ENCODE measurements at places on chromosomes 13 and 19. TPM values are rescaled to one million over a fixed set of nuclear protein-coding genes. Genes with fewer than 3 reads are reported as not detected.

SPIB gene
- not detected for polyA plus RNA-seq

ZNF557 gene
- polyA plus RNA-seq = 1.3 TPM

C19orf38 gene
- polyA plus RNA-seq = 2.4 TPM

SLAIN1 gene
- 6.0 TPM for polyA plus RNA-seq

CEACAM7 gene
- polyA plus RNA-seq = not detected

COL4A1 gene
- 53.0 TPM for polyA plus RNA-seq

MEIS3 gene
- 3.8 TPM for polyA plus RNA-seq

ELANE gene
- polyA plus RNA-seq = not detected

ERICH4 gene
- 23.1 TPM for polyA plus RNA-seq

APC2 gene
- not detected for polyA plus RNA-seq

SIGLEC8 gene
- polyA plus RNA-seq = not detected

ATP7B gene
- 2.0 TPM for polyA plus RNA-seq

PBX4 gene
- polyA plus RNA-seq = 3.9 TPM

ERCC2 gene
- 16.7 TPM for polyA plus RNA-seq

IFNL4 gene
- polyA plus RNA-seq = not detected

ZNF66 gene
- polyA plus RNA-seq = not detected

NBEA gene
- polyA plus RNA-seq = 4.7 TPM

PNMA8A gene
- polyA plus RNA-seq = 12.5 TPM

MIR17HG gene
- 1.2 TPM for polyA plus RNA-seq

ZNF471 gene
- 2.6 TPM for polyA plus RNA-seq

CGB2 gene
- not detected for polyA plus RNA-seq

RYR1 gene
- 0.69 TPM for polyA plus RNA-seq

ZNF440 gene
- 3.0 TPM for polyA plus RNA-seq

CNFN gene
- polyA plus RNA-seq = 4.9 TPM

ICAM5 gene
- 0.34 TPM for polyA plus RNA-seq

ZNF181 gene
- polyA plus RNA-seq = 14.0 TPM

TGFBR3L gene
- polyA plus RNA-seq = 1.5 TPM

VMAC gene
- 2.3 TPM for polyA plus RNA-seq

AMER2 gene
- polyA plus RNA-seq = not detected

ZNF112 gene
- 3.4 TPM for polyA plus RNA-seq

ANKRD24 gene
- 1.8 TPM for polyA plus RNA-seq

SERP2 gene
- polyA plus RNA-seq = 11.0 TPM

NCCRP1 gene
- polyA plus RNA-seq = 5.5 TPM

TPM4 gene
- 132 TPM for polyA plus RNA-seq

PSG2 gene
- polyA plus RNA-seq = not detected

CEACAM1 gene
- 34.3 TPM for polyA plus RNA-seq

APLP1 gene
- 13.6 TPM for polyA plus RNA-seq

PSG1 gene
- not detected for polyA plus RNA-seq

LGALS7 gene
- not detected for polyA plus RNA-seq

SHD gene
- not detected for polyA plus RNA-seq

PSG7 gene
- not detected for polyA plus RNA-seq

NKPD1 gene
- not detected for polyA plus RNA-seq

LRRC8E gene
- polyA plus RNA-seq = 2.2 TPM

ASPDH gene
- polyA plus RNA-seq = 115 TPM

PSG5 gene
- polyA plus RNA-seq = not detected

IL11 gene
- 0.37 TPM for polyA plus RNA-seq

ZNF441 gene
- 4.4 TPM for polyA plus RNA-seq

SYT5 gene
- polyA plus RNA-seq = not detected

MYH14 gene
- polyA plus RNA-seq = 23.9 TPM

ZNF681 gene
- 0.30 TPM for polyA plus RNA-seq

NMRK2 gene
- polyA plus RNA-seq = 6.1 TPM

OR7G2 gene
- polyA plus RNA-seq = not detected

POU2F2 gene
- polyA plus RNA-seq = 1.3 TPM

CABP5 gene
- polyA plus RNA-seq = not detected

FAM216B gene
- polyA plus RNA-seq = not detected

CGB5 gene
- polyA plus RNA-seq = not detected

TMPRSS9 gene
- polyA plus RNA-seq = not detected

TTC9B gene
- polyA plus RNA-seq = not detected

Measured in kidney (tissue), 22 donors.